Endothelial cell (in vitro differentiated cells): ENCODE measurements at places on chromosomes 6 and 20. TPM values are rescaled to one million over a fixed set of nuclear protein-coding genes. Genes with fewer than 3 reads are reported as not detected.
A peak's percentile ranks its signal among the peaks of the same experiment; 100 is the strongest.

GRCh38 chr6:11069760-11070159 is 23.9 kb upstream of the SMIM13 start:
- no peaks in the 10 kb centered on the region for H3K36me3 ChIP-seq
- H3K27ac ChIP-seq = no peak overlapping the region
- DNase-seq = no peak

DNA sequence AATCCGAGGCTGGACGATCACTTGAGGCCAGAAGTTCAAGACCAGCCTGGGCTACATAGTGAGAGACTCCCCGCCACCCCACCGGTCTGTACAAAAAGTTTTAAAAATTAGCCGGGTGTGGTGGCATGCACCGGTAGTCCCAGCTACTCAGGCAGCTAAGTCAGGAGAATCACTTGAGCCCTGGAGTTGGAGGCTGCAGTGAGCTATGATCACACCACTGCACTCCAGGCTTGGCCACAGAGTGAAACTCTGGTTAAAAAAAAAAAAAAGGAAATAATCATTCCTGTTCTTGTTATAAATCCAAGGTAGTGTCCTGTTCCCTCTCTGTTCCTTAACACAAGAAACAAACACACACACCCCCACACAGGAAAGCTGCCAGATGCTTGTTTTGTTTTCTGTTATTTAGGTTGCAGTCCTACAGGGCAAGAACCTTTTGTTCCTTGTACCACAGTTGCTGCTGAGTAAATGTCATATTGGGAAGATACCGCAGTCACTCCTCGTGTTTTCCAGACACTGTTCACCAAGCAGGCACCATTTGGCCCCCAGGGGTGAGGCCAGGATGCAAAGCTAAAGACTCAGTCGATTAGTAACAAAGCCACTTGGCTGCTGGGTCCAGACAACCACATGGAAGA is 28.9 kb downstream of the ASIP start:
- peak overlapping the region; percentile 11 for H3K4me3 ChIP-seq
- peaks cover 8% of the 10 kb centered on the region for H3K27me3 ChIP-seq
- H3K27ac ChIP-seq = peak overlapping the region; percentile 86
- peaks cover 17% of the 10 kb centered on the region for H3K4me1 ChIP-seq
- peak; percentile 15 for DNase-seq
- H3K36me3 ChIP-seq = peaks cover 10% of the 10 kb centered on the region

DNA sequence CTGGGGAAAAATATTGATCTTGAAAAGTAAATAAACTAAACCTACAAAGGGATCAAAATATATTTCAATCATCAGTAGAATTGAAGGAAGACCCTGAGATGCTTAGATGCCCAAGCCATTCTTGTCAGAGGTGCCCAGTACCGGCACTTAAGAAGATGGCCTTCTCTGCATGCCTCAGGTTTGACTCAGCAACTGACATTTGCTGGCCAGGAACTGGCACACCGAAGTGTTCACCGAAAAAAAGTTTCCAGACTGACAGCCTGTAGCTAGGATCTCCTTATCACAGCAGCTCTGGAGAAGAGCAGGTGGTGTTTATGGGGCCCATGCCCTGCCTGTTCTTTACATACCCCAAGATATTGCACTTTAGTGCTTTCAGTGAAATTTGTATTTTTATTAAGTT is 203.2 kb downstream of the MOXD1 start:
- no peak overlapping the region for H3K4me3 ChIP-seq
- H3K27me3 ChIP-seq = peaks cover 2% of the 10 kb centered on the region
- no peaks in the 10 kb centered on the region for H3K36me3 ChIP-seq
- DNase-seq = no peak
- no peaks in the 10 kb centered on the region for H3K4me1 ChIP-seq

The ZBTB9 gene
- total RNA-seq = 18.7 TPM

DNA sequence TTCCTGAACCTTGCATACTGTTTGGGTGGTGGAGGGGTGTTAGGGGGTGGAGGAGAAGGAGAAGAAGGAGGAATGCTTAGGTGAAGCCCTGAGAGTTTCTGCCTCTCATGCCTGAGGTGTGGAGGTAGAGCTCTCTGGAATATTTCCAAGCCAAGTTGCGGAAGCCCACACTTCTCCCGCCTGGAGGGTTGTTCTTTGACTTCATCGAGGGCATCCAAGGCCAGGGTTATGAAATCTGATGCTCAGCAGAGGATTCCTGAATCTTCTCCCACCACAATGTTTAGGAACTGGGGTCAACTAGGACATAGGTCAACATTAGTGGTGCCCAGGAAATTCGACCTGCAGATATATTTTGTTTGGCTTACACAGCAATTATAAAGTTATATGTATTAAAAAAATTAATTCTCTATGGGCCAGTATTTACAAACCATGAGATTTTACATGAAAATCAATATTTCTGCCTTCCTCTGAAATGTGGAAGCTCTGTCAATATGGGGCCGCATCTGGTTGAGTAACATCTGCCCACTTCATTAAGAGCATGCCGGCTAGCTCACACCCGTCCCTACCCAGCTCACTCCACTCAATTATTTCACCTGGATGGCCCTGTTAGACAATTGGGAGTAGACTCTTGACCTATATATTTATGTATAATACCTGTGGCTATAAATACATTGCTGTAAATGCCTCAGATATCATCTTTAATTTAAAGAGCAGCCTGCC is 257.1 kb upstream of the ZFP64 start:
- no peaks in the 10 kb centered on the region for H3K27me3 ChIP-seq
- no peaks in the 10 kb centered on the region for H3K36me3 ChIP-seq
- no peak for DNase-seq
- no peak overlapping the region for H3K27ac ChIP-seq
